ENCODE measurements at places on chromosomes 3 and 15.

DNA sequence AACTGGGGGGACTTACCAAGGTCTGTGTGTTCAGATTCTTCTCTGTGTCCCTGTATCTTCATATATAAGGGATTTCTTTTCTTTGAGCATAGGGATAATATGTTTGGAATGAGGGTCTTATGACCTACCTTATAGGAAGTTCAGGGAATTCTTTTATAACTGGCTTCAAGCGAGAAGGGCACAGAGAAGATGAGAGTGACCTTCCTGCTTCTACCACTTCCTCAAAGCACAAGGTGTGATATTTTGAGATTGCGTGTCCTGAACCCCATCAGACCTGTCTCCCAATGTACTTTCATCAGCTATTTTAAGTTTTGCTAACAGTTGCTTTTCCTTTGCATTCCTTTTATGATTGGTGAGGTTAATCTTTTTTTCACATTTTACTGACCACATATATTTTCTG is 3.1 kb upstream of the PSMD6 start:
- DNase-seq, result no peak

- DNase-seq, result no peak
These were observed 61.6 kb upstream of the SUCLG2 start for GRCh38 chr3:67715971-67716370.

DNA sequence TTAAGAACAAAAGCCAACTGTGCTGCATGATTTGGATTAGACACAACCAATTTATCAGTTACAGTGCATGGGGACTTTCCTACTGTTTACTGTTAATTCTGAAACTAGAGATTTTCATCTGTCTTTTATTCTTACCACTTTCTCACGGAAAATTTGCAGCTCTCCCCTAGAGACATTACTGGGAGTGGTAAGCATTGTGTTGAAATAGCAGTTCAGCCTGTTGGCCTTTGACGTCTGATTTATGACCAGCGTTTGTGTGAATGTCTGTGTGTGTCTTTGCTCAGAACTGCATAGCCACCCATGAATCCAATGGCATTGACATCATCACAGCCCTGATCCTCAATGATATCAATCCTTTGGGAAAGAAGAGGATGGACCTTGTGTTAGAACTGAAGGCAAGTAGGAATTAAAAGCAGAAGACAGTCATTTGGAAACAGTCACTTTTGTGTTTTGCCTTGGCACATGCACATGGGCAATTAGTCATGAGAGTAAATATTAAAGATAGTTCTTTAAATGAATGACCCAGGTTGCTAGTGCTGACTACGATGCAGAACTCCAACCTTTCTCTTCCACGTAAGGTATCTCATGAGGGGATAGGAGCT is 202.2 kb upstream of the BHLHE40 start:
- DNase-seq, result no peak

DNA sequence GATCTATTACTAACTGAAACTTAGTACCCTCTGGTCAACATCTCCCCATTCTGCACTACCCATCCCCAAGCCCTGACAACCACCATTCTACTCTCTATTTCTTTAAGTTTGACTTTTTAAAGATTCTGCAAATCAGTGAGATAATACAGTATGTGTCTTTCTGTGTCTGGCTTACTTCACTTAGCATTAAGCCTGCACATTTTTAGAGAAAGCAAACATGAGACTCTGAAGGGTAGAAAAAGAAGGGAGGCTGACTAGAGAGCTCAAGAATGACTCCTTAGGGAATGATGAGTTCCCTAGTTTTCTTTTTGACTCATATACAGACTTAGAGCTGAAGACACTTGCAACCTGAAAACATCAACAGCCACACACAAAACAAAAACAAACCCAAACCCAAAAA is 311.3 kb downstream of the SQOR start:
- DNase-seq, result no peak

DNA sequence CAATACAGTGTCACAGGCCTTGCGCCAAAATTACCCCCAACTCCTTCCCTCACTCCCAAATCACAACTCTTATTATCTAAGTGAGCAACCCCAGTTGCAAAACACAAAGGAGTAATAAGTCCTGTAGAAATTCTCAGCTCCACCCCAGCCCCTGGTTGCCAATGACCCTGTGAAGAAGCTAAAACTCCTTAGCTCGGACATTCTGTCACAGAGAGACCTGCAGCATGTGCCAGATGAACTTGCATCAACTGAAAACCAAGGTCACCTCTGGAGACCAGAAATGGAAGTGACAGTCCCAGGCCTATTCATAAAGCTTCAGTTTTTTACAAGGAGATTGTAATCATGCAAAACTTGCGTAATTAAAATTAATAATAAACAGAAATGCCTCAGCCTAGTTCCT is 55.2 kb downstream of the RBPMS2 start:
- no peak for DNase-seq

DNA sequence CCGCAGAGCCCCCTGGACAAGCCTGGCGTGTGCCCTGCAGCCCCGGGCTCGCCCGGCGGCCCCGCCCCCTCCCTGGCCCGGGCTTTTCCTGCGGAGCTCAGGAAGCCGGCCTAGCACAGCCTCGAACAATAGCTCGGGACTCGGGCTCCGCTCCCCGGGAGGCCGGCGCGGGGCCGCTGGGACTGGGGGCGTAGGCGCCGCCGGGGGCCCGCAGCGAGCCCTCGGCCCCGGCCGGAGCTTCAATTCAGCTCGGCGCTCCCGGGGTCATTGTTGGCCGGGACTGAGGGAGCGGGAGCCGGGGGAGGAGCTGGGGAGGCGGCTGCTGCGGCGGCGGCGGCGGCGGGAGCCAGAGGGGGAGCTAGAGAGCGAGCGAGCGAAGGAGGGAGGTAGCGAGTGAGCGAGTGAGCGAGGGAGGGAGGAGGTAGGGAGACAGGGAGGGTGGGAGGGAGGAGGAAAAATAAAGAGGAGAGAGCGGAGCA is 41.0 kb upstream of the ROPN1 start:
- DNase-seq, result peak; percentile 37
